Right lung (tissue), 10 donors: ENCODE measurements at places on chromosomes 11 and 22. TPM values are rescaled to one million over a fixed set of nuclear protein-coding genes. Genes with fewer than 3 reads are reported as not detected.

DNA sequence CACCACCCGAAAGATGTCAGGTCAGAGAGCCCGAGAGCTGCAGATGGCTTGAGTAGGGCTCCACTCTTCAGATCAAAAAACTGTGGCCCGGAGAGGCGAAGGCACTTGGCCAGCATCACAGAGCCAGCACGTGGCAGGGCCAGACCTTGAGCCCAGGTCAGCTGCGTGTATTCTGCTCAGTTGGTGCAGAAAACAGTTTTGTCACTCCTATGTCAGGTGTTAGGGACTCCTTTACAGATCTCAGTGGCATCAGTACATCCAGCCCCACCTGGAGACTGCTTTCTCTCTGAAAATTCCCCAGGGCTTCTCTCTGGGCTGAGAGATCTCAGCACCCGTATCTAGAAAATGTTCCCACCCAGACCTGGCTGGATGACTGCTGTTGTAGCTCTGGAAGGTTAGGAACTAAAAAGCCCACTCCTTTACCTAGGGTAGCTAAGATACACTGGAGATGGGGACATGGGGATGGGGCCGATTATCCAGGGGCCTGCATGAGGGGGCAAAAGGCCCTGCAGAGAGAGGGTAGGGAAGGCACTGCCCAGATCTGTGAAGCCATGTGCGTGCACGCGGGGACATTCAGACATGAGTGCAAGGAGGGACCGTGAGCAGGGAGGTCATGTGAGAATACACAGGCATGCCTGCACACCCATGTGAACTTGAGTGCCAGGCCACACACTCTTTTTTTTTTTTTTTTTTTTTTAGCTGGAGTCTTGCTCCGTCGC, 3.4 kb downstream of the APOA1 start:
- no peak for DNase-seq

GRCh38 chr11:131370090-131370751, at the start of gene NTM:
Gene NTM (plus strand): TSS chr11:131370615.
- peak; percentile 56 for DNase-seq

The ACTN3 gene
- polyA plus RNA-seq: 3.8 TPM

The TRIM48 gene
- polyA plus RNA-seq: not detected
